ENCODE measurements at places on chromosomes 2 and 18.

DNA sequence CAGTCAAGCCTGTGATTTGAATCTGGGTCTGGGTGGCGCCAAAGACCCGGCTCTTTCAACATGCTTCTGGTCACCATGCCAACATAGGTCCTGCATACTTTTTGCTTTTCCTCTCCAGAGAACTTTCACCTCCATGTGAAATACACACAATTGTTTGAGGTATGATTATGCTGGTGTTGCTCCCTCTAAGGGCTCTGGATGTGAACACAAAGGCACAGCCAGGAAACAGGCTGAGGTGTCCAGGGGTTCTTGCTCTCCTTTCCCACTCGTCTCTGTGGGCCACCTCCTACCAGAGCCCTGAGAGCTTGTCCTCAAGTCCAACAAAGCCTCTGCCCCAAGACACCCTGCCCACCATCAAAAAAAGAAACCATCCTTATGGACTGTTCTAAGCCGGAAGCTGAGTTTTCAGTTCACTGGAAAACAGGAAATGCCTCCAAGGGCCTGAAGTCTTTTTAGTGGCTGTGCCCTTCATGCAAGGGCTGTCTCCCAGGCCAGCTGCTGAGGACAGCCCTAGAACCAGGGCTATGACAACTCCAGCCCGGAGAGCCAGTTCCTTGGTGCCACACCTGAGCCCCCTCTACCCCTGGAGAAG, 100.2 kb upstream of the EPAS1 start:
- DNase-seq, result no peak

DNA sequence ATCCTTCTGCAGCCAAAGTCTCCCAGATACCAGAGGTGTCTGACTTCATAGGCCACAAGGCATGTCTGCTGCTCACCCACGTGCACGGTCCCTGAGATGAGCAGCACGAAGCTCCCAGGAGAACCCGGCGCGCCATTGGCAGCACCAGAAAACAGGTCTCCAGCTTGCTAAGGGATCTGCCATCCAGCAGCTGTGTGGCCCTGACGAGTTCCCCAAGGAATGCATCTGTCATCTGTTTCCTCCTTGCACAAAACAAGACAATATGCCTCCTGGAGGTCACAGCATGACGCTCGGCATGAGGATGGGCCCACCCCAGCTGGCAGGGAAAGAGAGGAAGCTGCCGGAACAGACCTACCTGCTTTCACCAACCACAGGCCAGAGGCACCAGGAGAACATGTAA, 29.2 kb downstream of the HS6ST1 start:
- DNase-seq, result no peak

DNA sequence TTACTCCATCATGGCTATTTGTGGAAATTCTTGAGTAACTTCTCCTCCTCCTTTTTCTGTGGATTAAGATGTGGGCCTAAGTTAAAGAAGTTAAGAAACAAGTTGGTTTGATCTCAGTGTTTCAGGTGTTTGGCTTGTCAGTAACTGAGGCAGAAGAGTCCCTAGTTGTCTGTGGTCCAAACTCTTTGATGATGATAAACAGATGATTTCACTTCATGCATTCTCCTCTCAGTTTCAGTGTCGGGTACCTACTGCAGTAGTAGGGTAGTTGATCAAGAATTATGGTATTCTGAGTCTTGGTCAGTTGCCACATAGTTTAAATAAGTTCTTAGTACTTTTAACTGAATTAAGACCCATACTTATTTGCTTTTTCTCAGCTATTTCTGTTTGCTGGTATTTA, 85.6 kb downstream of the NCOA1 start:
- DNase-seq, result no peak

DNA sequence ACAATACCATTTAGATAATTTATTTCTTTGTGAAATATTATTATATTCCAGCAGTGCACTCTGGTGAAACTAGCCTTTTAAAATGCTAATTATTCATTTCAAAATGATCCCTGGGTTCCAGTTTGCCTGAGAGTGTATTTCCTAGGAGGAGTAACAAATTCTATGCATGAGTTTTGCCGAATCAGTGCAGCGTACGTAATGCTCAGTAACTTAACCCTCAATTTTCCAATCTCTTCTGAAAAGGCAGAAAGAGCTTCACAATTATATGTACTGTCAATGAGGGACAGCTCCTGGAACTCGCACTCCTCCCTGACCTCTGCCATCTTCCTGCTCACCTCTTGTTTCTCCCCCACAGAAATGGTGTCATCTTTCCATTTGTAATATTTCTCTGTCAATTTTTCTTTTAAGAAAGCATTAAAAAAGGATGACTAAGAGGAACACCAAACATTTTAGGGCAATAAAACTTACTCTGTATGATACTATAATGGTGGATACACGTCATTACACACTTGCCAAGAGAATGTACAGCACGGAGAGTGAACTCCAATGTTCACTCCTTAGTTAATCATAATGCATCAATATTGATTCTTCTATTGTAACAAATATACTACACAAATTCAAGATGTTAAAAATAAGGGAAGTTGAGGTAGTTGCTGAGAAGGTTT, 25.7 kb upstream of the XIRP2 start:
- DNase-seq, result no peak

DNA sequence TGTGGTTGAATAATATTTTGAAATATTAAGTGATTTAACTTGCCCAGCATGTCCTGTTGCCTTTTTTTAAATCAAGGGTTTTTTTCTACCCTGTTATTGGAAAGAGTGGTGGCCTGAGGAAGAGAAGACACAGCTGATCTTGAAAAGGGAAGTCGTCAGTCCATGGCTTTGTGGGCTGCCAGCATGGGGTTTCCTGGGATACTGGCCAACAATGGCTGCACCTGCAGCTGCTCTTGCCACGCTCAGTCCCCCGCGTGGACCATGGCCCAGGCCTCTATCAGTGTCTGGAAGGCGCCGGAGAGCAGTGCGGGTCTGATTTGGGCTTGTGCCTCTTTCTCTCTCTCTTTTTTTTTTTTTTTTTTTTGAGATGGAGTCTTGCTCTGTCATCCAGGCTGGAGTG, 99.3 kb downstream of the ASB1 start:
- no peak for DNase-seq

DNA sequence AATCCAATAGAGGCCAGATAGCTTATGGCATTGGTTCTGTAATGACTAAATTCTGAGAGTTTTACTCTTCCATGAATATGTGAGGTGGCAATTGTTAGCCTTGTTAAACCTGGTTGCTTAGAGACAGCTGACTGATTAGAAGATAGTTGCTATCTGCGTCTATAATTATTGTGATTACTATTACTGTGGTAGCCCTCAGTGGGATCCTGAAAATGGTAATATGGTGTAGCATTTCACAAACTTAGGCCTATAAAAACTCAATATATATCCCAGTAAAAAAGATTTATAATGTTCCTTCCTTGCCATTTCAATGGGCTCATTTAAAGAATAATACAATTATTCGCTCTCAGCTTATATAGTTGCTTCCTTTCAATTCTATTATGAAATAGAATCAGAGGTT, 405.8 kb upstream of the CDH2 start:
- no peak for DNase-seq

DNA sequence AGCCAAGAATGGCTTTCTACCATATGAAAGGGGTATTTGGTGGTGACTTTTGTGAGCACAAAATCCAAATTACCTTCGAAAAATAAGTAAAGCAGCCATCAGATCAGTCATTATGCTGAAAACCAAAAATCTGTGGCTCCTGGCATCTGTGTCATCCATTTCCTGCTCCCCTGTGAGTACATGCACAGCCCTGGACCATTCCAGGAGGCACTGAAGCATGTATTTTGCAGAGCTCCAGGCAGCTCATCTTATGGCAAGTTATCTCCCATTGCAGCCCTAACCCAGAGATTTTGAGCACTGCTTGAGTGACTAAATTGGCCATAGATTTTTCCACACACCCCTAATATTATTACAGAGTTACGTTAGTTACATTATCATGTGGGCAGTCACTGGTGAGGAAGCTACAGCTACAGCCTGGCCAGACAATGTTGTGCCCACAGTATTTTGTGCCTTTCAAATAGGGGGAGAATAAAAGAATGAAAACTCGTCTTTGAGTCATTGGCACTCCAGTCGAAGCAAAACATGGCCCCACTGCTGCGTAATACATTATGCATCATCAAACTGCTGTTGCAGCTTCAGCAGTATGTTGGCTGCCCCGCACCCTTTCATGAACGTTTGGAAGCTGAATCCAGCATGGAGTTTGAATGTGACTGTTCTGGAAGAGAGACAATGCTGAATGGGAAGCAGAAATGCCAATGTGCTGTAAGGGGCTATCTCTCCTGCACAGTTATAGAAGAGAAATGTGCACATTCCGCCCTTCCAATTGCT, 702.2 kb downstream of the RNF144A start:
- DNase-seq, result no peak

- DNase-seq, result no peak
Observed at GRCh38 chr2:106053116-106053515, 141.0 kb downstream of the UXS1 start.

- no peak for DNase-seq
Observed at GRCh38 chr2:206164261-206164862, 4.7 kb downstream of the EEF1B2 start.

- DNase-seq, result peak; percentile 5
Observed at GRCh38 chr2:201532686-201533304, 81.3 kb downstream of the STRADB start.

DNA sequence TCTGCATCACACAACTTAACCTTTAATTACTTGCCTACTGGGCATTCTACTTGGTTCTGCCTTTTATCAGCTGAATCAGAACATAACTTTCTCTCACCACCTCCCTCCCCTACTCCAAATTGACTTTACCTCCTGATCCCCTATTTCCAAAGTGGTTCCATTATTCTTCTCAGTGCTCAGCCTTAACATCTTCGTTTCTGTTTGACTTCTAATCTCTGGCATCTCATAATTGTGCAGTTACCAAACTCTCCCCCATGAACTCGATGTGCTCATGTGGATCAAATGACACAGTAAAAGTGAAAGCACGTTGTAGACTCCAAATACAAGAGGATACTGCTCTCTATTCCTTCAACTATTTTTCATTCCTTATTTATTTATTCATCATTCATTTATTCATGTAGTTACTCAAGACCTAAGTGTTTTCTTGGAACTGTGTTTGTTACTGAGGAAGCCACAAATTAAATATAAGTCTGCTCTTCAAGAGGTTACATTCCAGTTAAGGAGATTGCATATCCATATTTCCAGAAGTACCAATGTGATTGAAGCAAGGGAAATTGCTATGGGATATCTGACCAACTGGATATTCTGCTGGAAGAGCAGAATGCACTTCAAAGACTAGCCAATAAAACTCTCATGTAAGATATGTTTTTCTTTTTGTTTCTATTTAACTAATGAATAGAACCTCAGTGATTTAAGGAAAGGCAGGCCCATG, 158.8 kb downstream of the TMEFF2 start:
- no peak for DNase-seq

DNA sequence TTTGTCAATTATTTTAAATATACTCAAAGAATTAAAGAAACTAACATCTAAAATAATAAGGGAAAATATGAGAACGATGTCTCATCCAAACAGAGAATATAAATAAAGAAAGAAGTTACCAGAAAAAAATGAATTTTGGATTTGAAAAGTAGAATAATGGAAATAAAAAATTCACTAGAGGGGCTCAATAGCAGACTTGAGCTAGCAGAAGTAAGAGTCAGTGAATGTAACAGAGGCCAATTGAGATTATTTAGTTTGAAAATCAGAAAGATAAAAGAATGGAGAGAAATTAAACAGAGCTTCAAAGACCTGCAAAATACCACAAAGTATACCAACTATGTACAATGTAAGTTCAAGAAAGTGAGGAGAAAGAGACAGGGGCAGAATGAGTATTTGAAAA, 333.6 kb downstream of the GPD2 start:
- DNase-seq, result no peak

DNA sequence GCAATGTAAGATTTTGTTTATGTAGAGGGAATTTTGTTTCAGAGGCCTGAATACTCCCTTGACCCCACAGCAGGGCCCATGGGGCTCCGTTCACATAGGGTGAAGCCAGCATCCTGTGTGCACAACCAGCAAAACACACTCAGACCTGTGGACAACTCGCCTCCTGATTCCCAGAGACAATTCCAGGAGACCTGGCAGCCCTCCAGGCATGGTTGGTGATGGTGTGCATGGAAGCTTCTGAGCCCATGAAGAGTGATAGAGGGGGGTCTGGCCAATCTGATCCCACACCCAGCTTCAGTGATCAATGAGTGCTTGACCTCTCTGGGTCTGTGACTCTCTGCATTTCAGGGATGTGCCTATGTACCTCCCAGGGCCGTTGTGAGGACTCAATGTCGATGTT, 91.0 kb upstream of the RAB6C start:
- no peak for DNase-seq

DNA sequence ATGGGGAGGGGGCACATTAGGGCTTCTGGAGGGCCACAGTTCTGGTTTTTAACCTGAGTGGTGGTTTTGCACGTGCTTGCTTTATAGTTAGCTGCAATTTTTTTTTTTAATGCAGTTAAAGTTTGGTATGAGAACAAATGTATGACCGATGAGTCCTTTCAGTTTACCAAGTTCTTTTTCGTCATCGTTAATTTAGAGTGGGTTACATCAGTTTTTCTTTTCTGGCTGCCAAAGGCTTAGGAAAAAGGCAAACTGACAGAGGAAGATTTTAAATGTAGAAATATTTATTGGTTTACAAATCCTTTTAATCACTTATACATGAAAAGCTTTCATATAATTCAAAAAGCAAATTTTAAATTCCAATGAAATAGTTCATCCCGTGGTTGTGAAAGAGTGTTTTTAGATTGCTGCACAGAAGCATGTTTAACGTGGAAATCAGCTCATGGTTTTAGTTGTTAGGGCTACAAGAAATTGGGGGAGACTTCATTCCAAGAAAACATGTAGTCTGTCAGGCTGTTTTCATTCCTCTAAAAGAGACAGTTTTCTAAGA, 82.9 kb downstream of the MSH2 start:
- no peak for DNase-seq

GRCh38 chr18:46169464-46169941, 65.3 kb downstream of the HAUS1 start:
- no peak for DNase-seq

GRCh38 chr18:78632111-78632541, 347.5 kb upstream of the SALL3 start:
- DNase-seq, result no peak

DNA sequence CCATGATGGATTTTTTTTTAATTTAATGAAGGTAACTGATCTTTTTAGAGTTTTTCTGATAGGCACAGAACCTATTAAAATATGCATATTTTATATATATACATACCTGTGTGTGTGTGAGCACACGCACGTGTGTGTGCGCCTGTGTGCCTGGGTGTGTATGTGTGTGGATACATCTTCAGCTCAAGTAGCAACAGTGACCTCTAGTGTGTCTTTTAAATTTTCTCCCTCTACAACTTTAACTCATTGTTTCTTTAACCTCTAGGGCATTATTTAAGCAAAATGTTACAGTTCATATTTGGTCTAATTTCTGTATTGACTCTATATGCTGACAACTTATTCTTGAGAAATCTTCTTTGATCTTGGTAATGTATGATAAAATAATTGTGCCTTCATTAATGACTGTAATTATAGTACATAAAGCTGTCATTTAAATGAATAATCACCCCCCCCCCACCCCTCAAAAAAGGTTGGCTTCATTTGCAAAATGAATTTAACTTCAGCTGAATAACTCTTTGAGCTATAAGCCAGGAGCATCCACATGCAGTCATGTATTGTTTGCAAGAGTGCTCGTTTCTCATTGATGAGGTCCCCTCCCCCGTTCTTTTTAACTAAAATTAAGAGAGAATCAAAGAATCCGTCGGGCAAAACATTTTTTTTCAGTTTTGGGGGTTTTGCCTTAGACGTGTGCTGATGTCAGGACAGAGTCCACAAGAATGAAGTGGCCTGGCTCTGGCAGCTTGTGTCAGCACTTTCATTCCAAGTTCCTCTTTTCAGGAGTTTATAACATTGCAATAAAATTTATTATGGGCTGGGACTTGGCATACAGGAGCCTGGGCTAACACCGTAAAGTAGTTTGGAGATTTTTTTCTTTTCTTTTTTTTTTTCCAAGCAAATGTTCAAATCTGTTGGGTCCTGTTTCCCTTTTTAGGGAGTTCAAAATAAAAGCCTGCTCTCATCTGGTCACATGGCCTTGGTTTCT, 80.0 kb downstream of the ETAA1 start:
- no peak for DNase-seq

Data from GM19239 (cell line).